Central memory CD4-positive, alpha-beta T cell (primary cell): ENCODE measurements at places on chromosomes 7 and 10.

DNA sequence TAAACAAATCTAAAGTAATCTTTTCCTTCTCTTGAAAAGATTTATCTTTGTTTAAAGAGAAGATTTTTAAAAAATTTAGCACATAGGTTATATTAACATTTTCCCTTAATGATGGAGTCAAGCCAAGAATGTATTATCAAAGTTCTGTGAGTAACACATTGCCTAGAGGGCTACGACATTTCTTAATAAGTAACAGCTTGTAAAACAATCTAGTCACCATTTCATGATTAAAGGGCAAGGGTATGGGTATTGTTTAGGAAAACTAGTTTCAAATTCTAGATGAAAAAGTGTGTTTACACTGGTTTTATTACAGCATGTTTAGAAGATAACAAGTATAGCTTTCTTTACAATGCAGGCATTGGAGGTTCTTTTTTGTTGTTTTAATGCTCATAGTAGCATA, 28.6 kb upstream of the LAMB4 start:
- DNase-seq = no peak

GRCh38 chr10:112327678-112328077, 44.5 kb downstream of the TECTB start:
- DNase-seq = no peak

DNA sequence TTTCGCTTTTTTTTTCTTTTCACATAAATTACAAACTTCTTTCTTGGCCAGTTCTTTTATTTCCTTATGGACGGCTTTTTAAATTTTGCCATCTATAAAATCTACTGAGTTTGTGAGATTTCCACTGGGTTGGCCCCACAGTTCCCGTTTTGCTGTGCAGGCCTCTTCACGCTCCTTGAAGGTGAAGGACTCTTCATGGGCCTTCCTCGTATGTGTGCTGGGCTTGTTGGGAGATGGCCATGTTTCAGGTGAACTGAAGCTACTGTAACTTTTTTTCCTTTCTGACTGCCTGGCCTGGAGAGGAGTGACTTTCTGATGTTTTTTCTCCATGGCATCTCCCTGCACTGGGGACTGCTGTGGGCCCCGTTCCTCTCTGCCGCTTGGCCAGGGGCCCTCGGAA, 262.4 kb downstream of the COBL start:
- DNase-seq = no peak

- DNase-seq = no peak
Observed at GRCh38 chr10:30038781-30039536, 20.4 kb downstream of the JCAD start.

GRCh38 chr10:18290651-18291313, 150.6 kb downstream of the CACNB2 start:
- DNase-seq = no peak

- no peak for DNase-seq
Observed at GRCh38 chr7:50801907-50802306, 19.2 kb upstream of the GRB10 start.

DNA sequence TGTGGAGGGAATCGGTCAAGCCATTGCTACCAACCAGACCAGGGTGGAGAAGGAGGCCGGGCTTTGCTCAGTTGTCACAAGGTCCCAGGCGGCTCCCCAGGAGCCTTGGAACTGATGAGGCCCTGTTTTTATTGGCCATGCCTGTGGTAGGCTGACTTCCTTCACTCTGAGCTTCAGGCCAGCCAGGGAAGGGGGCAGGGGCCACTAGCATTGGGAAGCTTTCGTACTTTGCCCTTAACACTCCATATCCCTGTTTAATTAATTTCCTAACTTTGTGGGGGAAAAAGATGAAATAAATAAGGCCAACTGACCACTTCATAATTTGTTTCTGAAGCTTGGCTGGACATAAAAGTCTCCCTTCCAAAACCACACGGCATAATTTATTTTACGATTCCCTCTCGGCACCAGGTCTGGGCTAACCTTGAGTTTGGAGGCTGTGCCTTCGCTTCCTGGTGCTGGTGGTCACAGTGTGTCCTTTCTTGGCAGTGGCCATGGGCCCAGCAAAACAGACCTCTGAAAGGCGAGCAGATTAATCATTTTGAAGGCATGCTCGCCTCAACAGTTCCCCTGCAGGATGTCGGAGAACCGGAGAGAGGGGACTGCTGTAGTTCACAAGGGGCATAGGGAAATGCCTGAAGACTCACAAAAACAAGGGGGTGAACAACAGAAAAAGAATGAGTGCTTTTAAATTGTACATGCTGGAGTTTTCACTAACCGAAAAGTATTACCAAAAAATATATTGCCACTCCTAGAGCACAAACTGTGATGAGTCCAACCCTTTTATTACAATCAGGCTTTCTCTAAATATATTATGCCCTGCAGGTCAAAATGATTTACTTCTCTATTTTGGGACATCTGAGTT, 966.0 kb downstream of the LRMDA start:
- no peak for DNase-seq

- no peak for DNase-seq
Observed at GRCh38 chr10:43255634-43256431, 11.0 kb downstream of the RASGEF1A start.

- no peak for DNase-seq
Observed at GRCh38 chr7:150420242-150420641, 30.2 kb upstream of the GIMAP8 start.

GRCh38 chr7:135620980-135621850, 41.1 kb upstream of the STMP1 start:
- DNase-seq = peak; percentile 22

- no peak for DNase-seq
Observed at GRCh38 chr10:79475877-79476276, 30.5 kb upstream of the ZCCHC24 start.

DNA sequence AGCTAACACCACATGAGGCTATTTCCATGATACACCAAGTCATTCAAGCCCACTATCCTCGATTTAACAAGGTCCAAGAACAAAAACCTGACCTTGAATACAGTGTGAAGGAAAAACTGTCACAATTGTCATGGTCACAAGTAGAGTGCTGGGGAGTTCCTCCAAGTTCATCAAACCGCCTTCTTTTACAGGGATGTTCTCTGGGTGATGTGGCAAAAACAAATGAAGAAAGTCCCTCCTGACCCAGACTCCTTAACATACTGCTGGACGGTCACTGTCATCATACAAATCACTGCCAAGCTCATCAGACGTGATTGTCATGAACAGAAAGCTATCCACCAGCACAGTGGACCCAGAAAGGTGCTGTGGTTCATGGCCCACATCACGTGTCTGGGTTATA, 28.9 kb downstream of the HIPK2 start:
- DNase-seq = no peak

GRCh38 chr10:19738440-19738839, 77.8 kb upstream of the PLXDC2 start:
- DNase-seq = no peak

DNA sequence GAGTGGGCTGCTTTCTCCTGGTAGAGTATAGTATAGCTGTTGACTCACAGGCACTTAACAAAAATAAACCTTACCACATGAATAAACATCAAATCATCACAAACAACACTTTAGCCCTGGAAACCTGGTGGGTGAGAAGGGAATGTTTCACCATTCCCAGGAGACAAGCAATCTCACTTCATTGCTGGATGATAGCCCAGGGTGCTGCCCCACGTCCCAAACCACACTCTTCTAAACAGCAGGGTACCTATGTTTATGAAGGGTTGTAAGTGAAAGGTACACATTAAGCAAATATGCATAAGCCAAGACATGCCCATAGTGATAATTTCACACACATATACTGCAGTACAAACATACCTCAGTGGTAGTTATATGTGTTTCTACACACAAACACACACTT, 276.2 kb downstream of the FGFR2 start:
- DNase-seq = no peak

DNA sequence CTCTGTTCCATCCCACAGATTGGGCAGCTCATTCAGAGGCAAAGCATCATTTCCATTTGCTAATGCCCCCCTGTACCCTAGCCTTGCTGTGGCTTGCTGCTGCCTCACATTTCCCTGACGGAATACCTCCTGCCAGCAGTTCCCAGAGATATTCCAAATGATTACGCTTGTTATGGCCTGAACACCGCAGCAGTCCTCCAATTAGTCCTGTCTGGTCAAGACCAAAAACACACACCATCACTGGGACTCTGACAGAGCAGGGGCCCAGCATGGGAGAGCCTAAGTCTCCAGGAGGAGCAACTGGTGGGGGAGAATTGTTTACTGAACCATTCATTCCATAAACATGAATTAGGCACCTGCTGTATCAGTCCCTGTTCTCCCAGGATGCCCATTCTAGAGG, 6.1 kb downstream of the OGDHL start:
- no peak for DNase-seq

DNA sequence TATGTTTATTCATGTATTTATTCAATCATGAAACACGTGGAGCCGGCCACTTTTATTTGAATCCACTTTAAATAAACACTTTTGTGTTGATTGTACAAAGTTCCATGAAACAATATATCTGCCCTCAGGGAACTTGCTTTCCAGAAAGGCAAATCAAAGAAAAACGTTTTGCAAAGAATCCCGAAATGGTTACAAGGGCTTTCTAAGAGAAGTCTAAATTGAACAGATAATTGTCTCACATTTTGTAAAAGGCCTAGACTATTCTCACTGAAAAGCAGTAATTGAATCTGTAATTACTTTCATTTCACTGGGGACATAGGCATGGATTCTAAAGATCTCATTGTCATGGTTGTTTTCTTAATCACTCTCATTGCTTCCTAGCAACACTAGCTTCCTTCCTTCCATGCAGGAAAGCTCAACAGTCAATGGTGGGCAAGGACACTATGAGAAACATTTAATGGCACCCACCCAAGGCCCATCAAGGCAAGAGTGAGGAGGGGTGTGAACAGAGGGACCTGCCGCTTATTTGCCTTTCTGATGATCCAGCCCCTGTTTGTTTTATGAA, 622.4 kb upstream of the C7orf33 start:
- DNase-seq = no peak

GRCh38 chr7:35026150-35026549, 11.1 kb downstream of the DPY19L1 start:
- DNase-seq = no peak

DNA sequence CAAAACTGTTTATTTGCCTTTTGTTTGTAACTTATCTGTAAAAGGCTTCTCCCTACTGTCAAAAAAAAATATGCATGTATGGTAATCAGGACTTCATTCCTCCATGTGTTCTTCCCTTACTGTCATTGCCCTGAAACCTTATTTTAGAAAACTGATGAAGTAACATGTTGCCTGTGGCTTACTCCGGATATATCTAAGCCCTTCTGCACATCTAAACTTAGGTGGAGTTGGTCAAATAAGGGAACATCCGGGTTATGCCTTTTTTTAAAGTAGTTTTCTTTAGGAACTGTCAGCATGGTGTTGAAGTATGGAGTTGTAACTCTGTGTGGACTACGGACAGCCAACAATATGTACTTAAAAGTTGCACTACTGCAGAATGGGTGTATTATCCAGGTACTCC, 6.2 kb downstream of the SAR1A start:
- DNase-seq = no peak

DNA sequence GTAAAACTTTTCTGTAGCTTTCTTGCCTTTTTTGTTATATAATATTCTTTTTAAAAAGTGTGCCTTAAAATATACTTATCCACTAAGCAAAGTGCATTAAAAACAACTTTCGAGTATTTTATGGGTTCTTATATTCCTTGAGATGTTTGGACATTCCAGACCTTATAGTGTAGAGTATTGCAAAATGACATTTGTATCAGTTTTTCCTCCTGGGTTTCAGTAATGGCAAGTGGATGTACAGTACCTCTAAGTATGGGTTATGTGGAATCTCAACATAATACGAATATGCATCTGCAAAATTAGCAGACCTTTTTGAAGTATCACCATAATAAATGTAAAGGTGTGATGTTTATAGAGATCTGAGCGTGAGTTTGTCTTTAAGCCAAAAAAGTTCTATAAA, 2.7 kb downstream of the CDK13 start:
- DNase-seq = no peak

GRCh38 chr10:128109707-128110106, 16.5 kb downstream of the MKI67 start:
- no peak for DNase-seq

DNA sequence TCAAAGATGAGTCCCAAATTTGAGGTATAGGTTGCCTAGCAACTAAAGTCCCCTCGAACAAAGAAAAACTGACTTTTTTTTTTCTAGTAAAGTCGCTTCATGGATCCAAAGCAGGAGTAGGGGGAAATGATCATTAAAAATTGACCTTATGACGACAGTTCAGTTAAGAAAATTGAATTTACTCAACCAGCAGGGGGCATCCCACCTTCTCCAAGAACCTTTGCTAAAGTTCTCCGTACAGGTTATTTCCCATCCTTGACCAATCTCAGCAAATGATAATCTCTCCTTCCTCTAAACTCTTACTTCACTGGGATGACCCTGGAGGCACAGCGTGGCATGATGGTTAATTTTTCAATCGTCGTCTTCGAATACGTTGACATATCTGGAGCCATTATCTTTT, 228.3 kb downstream of the CALN1 start:
- DNase-seq = no peak

DNA sequence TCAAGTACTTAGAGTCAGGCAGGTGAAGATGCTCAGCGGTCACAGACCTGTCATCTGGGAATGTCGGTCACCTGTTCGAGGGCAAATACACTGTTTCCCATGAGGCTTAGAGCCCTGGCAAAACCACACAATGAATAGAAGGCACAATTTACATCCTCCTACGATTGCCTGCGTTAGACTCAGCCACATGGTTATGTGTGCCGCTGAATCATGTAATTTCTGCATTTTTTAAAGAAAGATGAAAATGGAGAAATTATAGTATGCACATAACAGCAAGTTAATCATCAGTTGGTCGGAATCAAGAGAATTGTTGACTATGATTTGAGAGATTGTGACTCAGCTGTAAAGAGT, 158.2 kb downstream of the ADARB2 start:
- DNase-seq = no peak

DNA sequence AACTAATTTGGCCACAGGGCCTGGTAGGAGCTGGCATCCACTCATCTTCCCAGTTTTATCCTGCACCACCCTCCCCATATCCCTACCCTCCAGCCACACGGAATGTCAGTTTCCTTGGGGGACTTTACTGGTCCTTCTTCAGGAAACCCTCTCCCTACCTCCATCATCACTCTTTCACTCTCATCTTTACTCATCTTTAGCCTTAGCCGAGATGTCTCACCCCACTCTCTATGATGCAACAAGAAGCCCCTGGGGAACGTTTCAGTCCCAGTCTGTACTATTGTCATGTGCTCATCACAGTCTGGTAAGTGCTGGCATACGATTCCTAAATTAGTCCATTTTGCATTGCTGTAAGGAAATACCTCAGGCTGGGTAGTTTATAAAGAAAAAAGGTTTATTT, 34.9 kb upstream of the TMEM248 start:
- no peak for DNase-seq

- DNase-seq = no peak
Observed at GRCh38 chr10:99996671-99997648, 12.8 kb downstream of the DNMBP start.

- DNase-seq = peak; percentile 63
Observed at GRCh38 chr10:17648243-17649035, 4.5 kb downstream of the STAM start.
